ENCODE measurements at places on chromosomes 2 and 18.

DNA sequence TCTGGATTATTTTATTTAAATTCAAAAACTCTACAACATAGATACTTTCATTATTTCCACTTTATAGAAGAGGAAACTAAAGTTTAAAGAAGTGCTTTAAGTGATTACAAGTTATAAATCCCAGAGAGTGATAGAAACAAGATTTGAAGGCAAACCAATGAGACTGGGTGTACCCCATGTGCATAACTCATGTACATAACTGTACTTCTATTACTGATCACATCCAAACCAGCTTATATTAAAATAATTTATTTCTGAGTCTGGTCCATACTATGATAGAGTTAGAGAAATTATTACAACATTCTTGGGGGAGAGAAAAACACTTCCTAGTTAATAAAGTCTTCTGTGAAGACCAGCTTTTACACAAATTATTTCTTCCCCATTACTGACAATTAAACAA is 221.4 kb downstream of the EXOC6B start:
- no peak for DNase-seq

DNA sequence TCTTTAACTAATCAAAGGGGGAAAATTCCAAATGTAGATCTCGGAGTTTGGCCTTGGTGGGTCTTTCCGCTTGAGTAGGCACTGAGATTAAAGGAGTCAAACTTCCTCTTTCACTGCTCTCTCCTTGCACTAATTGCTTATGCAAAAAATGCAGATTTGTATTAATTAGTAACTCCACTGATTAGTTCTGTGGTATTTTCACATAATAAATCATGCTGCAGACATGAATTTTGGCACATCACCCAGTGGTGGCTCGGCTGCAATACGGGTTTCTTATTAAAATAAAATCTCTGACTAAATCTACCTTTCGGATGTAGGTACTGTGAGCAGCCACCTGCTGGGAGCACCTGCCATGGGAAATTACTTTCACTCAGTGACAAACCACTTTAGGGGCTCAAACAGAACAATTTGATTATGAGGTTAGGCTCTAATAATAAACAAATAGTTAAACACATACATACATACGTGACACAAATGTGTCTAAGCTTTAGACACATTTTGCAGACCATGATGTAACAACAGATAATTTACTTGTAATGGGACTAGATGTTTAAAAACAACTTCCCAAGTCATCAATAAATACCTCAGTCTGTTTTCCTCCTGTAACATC is 6.4 kb upstream of the NEUROD1 start:
- DNase-seq, result no peak

DNA sequence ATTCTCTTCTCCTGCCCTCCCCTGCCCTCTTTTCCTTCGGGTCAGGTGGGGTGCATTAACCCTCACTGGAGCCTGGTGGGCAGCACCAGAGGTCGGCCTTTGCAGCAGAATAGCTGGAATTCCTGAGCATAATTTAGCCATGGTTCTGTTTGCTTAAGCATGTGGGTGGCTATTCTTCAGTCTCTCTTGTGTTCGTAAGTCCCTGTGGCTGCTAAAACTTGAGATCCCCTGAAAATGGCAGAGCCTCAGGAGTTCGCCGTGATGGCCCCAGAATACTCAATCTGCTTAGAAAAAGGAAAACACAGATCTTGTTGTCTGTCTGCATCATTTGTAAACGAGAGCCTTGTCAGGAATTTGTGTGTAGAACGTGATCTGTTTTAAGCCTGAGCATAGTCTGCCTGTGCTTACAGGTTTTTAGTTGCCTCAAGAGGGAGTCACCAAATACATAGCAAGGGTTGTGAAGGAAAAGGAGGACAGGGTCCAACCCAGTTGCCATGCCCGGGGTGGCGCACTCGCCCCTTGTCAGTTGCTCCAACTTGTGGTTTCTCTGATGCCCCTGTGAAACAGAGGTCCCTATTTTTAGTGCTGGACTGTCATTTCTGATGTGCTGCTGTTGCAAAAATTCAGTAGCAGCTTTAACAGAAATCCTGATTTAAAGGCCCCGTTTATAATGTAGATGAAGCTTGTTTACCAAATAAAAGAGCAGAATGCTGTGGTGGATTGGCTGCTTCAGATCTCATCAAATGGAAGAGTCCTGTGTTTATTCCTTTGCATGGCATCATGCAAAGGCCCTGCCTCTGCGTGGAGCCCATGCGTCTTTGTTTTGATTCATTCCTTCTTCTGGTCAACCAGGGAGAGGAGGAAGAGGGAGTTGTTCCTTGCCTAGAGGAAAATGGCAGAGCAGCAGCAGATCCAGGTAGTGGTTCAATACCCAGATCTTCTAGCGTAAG is 74.8 kb downstream of the WDSUB1 start:
- DNase-seq, result no peak

- no peak for DNase-seq
Measured at GRCh38 chr2:220550995-220551700, 923.7 kb downstream of the SLC4A3 start.

DNA sequence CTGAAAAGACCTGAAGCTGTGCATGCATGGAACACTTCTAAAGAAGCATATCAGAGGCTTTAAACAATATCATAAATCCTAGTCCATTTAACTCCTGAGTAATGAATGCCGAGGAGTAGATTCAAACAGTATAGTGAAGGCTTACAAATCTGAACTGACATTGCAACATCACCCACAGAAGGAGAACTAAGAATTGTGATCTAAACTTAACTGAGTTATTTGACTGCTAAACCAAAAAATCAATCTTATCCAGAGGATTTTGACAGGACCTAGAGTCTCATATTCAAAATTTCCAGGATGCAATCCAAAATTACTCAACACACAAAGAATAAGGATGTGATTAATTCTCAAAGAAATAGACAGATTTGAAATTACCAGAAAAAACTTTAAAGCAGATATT is 181.0 kb downstream of the SLC39A10 start:
- DNase-seq, result peak; percentile 22

GRCh38 chr2:158143703-158144360 is 42.2 kb downstream of the UPP2 start:
- no peak for DNase-seq

GRCh38 chr18:25100418-25100817 is 251.5 kb downstream of the ZNF521 start:
- no peak for DNase-seq

- DNase-seq, result no peak
Measured at GRCh38 chr2:23221236-23221635, 163.7 kb upstream of the KLHL29 start.

- DNase-seq, result no peak
Measured at GRCh38 chr2:164910101-164910899, 45.0 kb downstream of the SLC38A11 start.

DNA sequence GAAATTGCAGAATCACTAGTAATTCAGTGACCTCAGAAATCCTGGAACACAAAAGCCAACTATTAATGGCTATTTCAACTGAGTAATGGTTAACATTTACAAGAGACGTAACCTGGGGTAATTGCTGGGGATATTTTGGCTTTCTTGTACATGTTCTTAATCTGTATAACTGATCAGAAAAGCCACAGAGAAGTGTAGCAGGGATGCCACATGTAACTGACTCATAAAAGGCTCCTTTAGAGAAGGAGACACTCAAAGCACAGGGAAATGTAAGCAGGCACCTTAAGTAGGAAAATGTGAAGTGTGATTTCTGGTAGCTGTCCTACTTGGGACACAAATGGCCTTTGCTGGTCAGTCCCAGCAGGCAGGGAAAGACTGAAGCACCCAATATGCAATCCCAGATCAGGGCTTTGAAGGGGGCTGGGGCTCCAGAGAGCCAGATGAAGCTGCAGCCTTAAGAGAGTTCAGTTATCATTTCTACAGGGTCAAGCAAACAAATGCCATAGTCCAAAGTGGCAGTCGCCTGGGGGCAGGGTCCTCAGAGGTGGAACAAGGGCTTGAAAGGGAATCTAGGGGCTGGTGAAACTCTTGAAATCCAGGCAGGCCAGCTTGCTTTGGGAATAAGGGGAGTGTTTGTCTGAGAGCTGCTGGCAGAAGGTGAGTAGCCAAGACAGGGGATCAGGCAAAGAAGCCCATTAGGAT is 7.2 kb upstream of the SPOPL start:
- DNase-seq, result no peak

DNA sequence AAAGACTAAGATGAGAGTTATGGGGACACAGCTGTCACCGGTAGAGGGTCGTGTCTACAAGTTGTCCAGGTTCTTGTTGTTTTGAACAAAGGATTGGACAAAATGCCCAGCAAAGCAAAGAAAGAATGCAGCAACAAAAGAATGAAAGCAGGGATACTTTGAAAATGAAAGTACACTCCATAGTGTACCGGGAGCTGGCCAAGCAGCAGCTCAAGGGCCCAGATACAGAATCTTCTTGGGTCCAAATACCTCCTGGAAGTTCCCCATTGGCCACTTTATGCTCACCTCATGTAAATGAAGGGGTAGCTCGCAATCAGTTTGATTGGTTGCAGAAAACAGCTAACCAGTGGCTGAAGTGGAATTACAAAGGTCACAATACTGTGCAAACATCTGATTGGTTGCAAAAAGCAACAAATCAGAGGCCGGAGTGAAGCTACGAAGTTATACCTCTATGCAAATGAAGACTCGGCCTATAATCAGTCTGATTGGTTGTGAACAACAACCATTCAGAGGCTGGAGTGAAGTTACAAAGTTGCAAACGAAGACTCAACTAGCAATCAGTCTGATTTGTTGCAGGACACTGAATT is 474.9 kb upstream of the TMEFF2 start:
- DNase-seq, result no peak

DNA sequence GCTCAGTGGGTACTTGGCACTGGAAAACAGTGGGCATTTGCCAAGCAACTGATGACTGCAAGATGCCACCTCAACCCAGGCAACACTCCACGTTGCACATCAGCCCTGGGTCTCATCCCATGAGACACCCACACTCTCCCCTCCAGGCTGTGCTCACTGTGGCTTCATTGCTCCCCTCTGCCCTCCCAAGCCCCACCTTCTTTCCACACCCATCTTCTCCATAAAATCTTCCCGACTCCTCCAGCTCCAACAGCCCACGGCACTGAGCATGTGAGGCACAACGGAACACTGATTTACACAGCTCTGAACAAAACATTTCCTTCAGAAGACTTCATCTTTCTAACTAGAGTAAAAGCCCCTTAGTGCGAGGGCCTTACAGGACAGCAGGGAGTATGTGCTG is 117.8 kb upstream of the ACAA2 start:
- no peak for DNase-seq

DNA sequence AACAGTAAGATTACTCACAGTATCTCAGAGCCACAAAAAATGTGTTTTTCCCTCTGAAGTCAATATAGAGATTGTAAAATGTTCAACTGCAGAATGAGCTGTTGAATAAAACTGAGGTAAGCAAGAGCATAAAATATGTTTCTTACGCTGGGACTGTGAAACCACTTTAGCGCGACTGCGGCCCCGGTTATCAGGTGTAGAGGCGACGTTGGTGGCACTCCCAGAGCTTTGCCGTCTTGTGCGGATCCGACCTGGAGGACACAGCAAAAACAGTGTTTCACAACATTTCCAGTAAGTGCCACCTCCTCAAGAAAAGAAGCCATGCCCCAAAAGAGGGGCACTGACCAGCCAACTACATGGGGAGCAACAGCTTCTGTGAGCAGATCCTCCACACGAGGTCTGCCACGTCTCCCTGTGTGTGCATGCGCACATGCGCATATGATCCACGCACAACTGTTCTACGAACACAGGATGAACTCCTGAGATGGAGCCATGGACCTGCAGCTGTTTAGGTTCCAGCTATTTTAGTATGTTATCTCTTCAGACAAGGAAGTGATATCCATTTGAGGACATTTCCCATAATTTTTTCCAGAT is 100.7 kb upstream of the RNU4ATAC start:
- DNase-seq, result no peak

- no peak for DNase-seq
Measured at GRCh38 chr2:19425419-19425818, 67.0 kb upstream of the OSR1 start.

- no peak for DNase-seq
Measured at GRCh38 chr2:13005048-13005447, 288.3 kb downstream of the TRIB2 start.

DNA sequence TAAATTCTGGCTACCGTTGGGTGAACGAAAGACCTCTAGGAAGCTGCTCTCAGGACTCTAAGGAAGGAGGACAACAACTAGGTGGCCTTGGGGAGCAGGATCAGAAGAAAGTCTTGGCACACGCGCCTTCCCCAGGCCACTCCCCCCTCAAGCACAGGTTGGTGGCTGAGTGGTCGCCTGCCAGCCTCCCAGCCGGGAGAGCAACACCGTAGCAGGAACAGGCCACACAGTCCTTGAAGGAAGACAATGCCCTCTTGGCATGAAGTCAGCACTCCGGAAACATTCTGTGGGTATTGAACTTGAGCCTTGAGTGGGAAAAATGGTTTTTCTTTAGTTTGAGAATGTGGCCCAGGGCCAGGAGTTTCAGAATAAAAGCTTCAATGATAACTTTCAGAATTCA is 87.4 kb upstream of the AGAP1 start:
- no peak for DNase-seq

DNA sequence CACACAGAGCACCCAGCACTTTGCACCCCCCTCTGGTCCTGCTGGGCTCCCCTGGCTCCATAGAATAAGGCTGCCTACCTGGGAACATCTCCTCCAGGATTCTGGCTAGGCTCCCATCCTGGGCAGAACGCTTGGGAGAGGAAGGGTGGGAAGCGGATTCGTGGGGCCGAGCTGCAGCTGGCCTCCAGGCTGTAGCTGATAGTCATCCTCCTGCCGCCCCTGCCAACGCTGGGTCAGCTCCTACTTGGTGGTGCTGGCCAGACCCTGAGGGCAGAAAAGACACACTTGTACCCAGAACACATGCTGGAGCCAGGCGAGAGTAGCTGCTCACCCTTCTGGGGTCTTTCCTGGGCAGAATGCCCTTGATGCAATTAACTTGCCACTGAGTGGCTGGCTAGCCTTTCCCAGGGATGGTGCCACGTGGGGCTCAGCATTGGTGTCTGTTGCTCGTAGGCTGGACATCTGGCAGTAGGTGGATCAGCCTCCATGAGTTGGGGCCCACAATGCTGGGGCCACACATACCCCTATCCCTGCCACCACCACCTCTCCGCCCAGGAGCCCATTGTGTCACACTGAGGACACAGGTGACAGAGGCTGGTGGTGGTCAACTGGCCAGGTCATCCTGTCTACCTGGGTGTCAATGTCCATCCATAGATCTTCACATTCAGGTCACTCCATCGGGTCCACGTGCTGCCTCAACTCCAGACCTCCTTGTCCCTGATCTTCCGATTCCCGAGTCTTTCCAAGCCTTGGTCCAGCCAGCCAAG is 112.8 kb downstream of the NDUFA10 start:
- no peak for DNase-seq

- peak; percentile 54 for DNase-seq
Measured at GRCh38 chr2:218168635-218169462, 2.1 kb upstream of the CXCR1 start.

DNA sequence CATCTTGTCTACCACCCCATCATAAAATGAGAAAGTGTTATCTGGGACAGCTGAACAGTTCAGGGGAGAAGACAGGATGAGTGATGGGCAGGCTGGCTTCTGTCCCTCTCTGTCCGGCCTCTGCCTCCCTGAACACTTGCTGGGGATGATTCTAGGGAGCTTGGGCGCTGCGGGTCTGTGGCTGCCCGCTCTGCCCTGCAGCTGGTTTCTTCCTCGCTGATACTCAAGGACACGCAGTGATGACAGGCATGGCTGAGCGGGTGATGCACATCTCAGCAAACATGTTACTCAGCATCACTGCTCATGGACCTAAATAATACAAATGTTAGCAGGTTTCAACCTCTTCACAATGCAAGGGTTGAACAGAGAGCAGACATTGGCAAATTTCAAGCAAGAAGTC is 161.1 kb downstream of the TMEM18 start:
- no peak for DNase-seq

GRCh38 chr2:218095853-218096252 is 26.8 kb downstream of the RUFY4 start:
- no peak for DNase-seq

Measured in suppressor macrophage (primary cell).